CD4-positive, alpha-beta T cell treated with Interleukin-1 beta for 1 hour (primary cell): ENCODE measurements at places on chromosomes 3 and 15.
A peak's percentile ranks its signal among the peaks of the same experiment; 100 is the strongest.

DNA sequence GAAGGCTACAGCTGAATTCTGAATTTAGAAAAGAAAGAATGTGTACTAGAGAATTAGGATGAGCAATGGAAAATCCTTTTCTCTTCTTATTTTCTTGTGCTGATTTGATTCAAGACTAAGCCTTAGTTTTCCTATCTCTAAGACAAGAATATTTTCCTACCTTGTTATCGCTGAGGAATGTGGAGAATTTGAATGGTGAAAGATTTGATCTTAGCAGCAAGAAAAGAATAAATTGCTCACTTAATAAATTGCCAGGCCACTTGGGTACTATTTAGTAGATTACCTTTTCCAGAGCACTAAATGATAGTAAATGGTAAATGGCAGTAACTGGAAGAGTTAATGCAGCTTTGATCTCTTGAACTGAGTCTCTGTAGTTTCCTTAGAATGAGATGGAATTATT, 145.7 kb upstream of the MEIS2 start:
- DNase-seq: no peak

DNA sequence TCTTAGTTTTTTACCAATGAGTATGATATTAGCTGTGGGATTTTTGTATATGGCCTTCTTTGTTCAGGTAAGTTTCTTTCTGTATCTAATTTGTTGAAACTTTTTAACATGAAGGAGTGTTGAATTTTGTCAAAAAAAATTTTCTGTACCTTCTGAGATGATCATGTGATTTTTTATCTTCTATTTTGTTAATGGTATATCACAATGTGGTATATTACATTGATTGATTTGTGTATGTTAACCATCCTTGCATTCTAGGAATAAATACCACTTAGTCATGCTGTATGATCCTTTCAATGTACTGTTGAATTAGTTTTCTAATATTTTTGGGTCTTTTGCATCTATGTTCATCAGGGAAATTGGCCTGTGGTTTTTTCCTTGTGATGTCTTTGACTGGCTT, 92.5 kb upstream of the MNS1 start:
- DNase-seq: no peak

- peak; percentile 42 for DNase-seq
Measured at GRCh38 chr15:90851114-90851513, 17.3 kb upstream of the FURIN start.

DNA sequence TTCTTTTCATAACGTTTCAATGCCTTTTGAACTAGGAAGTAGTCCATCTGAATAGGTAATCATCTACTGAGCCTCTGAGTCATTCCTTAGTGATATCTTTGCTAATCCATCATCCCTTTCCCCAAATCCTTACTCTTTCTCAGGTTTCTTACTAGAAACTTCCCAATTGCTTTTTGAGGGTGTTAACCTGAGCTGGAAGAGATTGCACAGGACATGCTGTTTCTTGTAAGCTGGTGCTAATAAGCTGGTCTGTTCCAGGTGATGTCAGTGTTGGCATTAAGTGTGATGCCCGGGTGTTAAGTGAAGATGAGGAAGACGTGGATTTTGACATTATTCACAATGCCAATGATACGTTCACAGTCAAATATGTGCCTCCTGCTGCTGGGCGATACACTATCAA, 101.0 kb downstream of the DNASE1L3 start:
- DNase-seq: no peak

GRCh38 chr3:65761446-65762234, 277.1 kb downstream of the MAGI1 start:
- DNase-seq: no peak
